ENCODE measurements at places on chromosomes 2 and 18.

- DNase-seq, result peak; percentile 6
Measured at GRCh38 chr18:77130229-77131099, 2.1 kb downstream of the MBP start.

- no peak for DNase-seq
Measured at GRCh38 chr2:29052807-29053206, 21.5 kb downstream of the PCARE start.

- no peak for DNase-seq
Measured at GRCh38 chr2:72630767-72631166, 195.1 kb downstream of the EXOC6B start.

GRCh38 chr2:4098137-4098536 lies 394.8 kb downstream of the DCDC2C start:
- DNase-seq, result no peak

- DNase-seq, result no peak
Measured at GRCh38 chr2:193377789-193378188, 1183.1 kb upstream of the TMEFF2 start.

DNA sequence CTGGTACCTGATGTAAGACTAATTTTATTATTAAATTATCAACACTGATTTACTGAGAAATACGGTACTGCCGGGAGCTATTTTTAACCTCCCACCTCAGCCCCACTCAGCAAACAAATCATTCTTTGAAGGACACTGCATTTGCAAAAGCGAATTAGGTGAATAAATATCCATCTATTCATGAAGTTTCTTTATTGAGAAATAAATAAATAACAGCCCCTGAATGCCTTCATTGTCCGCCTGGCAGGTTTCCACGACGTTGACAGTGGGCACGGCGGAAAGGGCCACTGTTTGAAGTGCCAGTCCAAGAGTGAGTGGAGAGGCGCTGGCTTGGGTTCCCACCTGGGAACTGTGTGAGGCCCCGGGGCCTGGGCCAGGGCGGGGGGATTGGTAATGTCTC lies 15.7 kb downstream of the C1QL2 start:
- no peak for DNase-seq

- DNase-seq, result no peak
Measured at GRCh38 chr2:22903616-22904015, 481.4 kb upstream of the KLHL29 start.

- no peak for DNase-seq
Measured at GRCh38 chr2:237306787-237307170, 107.2 kb downstream of the COL6A3 start.

GRCh38 chr2:83016343-83017110 lies 1442.6 kb downstream of the SUCLG1 start:
- no peak for DNase-seq

DNA sequence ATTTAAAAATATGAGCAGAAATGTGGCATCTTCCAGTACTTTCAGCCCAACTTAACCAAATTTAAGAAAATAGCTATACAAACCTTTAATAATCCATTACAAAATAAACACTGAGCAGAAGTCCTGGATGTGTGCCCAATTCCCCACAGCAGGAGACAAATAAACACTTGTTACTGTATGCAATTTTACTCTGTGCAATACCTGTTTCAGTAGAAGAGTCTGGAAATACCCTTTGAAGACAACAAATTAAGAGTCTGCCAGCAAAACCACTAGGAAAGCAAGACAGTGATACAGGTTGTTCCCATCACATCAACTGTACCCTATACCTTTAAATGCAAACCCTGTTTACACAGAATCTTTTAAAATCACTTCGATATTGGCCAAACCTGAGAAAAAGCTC lies 41.4 kb upstream of the RNU4ATAC start:
- no peak for DNase-seq

GRCh38 chr2:107107351-107107750 lies 221.4 kb upstream of the ST6GAL2 start:
- DNase-seq, result no peak

GRCh38 chr2:136324966-136325365 lies 207.0 kb upstream of the CXCR4 start:
- DNase-seq, result no peak

DNA sequence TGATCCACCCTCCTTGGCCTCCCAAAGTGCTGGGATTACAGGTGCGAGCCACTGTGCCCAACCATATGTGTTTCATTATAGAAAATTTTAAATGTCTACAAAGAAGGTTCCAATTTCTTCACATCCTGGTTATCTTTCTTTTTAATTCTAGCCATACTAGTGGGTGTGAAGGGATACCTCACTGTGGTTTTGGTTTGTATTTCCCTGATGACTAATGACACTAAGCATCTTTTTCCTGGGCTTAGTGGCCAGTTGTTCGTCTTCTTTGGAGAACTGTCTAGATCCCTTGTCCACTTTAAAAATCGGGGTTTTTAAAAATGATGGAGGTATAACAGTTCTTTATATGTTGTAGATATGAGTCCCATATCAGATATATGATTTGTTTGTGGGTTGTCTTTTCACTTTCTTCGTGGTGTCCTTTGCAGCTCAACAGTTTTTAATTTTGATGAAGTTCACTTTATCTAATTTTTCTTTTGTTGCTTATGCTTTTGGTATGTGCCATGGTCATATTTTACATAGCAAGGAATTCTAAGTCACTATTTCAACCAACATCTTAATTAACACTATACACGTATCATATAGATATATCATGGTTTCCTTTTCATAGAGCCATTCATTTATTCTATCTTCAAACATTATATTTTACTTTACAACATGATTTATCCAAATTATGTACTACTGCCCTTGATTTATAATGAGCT lies 135.0 kb upstream of the RIOK3 start:
- no peak for DNase-seq

DNA sequence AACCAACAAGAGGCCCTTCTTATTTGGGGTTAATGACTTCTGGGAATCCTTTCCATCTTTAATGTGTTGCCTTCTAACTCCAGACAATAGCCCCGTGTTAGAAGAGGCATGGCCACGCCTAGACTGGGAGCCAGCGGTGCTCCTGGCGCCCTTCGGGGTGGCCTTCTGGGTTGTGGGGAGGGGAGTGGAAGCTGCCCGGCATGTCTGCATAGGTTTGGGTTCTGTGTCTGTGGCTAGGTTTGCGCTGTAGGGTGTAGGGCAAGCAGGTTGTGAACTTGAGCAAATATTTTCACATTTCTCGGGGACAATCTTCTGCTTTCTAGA lies 40.4 kb downstream of the CELF4 start:
- no peak for DNase-seq

GRCh38 chr2:120991441-120991840 lies 255.8 kb downstream of the GLI2 start:
- DNase-seq, result no peak

- DNase-seq, result no peak
Measured at GRCh38 chr18:13371689-13372418, 153.3 kb downstream of the LDLRAD4 start.

DNA sequence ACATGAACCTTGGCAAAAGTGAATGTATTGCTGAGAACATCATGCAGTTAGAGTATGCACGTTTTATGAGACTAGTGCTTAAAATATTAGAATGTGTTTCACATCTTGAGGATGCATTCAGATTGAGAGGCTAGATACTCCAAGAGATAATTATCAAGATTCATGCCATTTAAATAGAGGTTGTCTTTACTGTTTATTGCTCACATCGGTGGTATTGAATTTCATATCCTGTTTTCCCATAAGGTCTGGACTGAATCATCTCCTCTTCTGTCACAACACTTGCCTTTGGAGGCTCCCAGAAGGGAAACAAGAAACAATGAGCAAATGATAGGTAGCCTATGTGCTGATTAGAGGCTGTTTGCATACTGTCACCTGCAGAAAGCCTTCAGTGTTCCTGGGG lies 83.8 kb downstream of the CLHC1 start:
- no peak for DNase-seq

DNA sequence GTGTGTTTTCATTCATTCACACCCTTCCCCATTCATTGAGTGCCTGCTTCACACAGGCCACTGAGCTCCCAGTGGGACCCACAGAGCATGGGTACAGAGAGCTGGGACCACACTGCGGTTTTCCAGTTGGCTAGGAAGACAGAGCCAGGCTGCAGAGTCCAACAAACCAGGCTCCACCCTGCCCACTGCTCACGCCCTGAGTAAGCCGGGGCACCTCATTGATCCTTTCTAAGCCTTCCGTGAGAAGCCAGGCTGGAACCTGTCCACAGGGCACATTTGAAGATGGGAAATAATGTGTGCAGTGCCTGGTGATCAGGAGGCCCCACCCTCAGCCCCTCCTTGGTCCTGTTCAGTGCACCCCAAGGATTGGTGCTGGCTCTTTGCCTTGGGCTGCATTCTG lies 13.5 kb downstream of the KCNIP3 start:
- no peak for DNase-seq

GRCh38 chr2:130370490-130370889 lies 14.6 kb downstream of the PTPN18 start:
- DNase-seq, result peak; percentile 65

GRCh38 chr2:11433822-11434221 lies 32.1 kb downstream of the E2F6 start:
- DNase-seq, result no peak

Measured in activated CD4-positive, alpha-beta T cell treated with anti-CD3 and anti-CD28 coated beads, Interleukin-2, amount 10 ng/mL, durations not matched to agents 7 days and 5 days (primary cell).